Gastrocnemius medialis (tissue), 4 donors: ENCODE measurements at places on chromosomes 7 and 10.

DNA sequence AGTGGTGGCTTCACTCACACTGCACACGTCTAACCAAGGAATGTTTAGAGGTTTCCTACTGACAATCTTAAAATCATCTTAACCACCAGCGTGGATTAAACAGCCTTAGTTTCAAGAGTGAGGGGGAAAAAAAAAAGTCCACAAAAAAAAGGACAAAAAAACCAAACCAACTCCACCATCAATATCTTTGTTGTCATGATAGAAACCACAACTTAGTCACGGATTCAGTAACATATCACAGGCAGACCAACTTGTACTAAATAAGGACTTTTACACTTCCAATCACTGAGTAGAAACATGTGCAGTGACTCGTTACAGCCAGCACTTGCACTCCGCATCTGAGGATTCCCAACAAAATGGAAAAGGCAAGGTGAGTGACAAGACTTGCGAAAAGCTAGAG is 46.5 kb downstream of the FAM171A1 start:
- no peak for DNase-seq

DNA sequence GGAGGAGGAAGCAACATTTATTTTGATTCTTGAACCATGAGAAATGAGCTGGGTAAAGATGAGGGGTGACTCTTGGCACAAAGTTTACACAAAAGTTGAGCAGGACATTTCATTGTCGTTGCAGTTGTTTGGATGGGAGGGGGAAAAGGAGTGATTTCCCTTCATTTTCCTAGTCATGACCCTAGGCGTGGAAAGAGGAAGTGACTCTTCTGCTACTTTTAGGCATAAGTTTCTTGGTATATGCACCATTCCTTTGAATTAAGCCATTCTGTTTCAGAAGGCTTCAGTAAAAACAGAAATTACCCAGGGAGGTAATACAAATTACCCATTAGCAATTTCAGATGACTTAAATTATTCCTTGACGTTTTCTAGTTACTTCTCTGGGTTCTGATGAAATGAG is 113.9 kb upstream of the FAM171A1 start:
- no peak for DNase-seq

- no peak for DNase-seq
Measured at GRCh38 chr10:70191972-70192305, 21.6 kb upstream of the SAR1A start.

DNA sequence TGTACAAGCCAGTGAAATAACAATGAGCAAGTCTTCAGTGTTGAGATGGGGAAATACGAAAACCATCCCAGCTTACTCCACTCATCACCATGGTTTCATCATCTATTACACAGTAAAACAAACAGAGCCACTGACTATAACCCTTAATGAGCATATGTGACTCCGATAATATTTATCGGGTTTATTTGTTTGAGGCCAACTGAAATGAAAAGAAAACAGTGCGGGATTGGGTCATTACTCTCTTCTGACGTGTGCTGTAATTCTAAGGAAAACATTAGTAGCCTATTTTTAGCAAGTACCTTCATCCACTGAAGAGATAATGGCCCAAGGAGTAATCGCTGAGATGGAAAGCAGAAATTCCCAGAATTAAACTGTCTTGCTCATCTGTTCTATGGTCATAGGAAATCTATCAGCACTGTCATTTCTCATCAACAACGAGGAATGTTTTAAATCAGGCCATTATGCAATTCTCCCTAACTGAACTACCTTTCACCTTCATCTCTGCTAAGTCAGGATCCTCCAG is 716.5 kb downstream of the INHBA start:
- no peak for DNase-seq

- peak; percentile 60 for DNase-seq
Measured at GRCh38 chr10:71213127-71213621, 804 bp downstream of the UNC5B start.

- no peak for DNase-seq
Measured at GRCh38 chr7:111362506-111363054, 199.7 kb downstream of the IMMP2L start.

DNA sequence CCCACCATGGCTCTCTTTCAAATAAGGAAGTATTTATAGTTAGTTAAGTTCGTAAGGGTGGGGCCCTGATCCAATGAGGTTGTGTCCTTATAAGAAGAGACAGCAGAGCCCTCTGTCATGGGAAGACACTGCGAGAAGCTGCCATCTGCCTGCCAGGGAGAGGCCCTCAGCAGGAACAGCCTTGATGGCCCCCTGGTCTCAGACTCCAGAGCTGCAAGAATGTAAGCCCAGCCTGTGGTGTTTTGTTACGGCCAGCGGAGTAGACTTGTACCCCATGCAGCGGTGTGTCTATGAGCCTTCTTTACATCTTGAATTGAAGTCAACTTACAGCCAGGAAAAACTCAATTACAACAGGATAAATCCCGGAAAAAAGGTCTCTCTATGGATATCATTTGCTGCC is 14.3 kb upstream of the LARP4B start:
- DNase-seq, result no peak

DNA sequence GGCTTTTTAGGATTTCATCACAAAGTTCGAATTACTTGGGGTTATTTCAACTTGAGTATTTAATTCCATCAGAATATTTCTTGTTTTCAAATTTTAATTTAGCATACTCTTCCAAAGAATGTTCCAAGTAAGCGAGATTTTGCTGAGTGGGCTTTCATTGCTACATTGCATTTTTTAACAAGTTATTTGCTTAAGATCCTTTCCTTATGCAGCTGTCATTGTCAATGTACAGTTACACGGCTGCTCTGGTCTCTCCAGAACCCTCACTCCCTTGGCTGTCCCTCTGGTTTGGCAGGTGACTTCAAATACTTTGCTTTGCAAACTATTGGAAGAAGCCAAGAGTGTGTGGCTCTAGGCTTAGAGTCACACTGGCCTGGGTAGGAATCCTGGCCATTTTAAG is 80.0 kb downstream of the CFAP58 start:
- DNase-seq, result no peak

- DNase-seq, result no peak
Measured at GRCh38 chr10:14588084-14588937, 186.4 kb downstream of the FAM107B start.

DNA sequence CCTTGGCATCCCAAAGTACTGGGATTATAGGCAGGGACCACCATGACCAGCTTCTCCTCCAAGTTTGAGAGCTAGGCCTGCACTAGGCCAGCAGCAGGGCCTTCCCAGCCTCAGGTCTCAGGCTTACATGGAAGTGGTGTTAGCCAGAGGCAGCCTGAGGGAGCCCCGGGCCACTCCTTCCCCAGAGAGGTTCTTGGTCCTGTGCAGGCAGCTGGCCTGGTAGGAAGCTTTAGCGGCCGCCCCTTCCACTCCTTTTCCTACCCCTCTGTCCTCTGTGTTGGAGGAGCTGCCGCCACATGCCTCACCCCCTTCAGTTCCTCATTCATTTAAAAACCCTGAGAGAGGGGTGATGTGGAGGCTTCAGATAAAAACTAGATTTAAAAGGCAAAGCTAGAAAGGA is 40.3 kb downstream of the TSPAN15 start:
- DNase-seq, result peak; percentile 11

- no peak for DNase-seq
Measured at GRCh38 chr7:3010161-3010560, 33.5 kb downstream of the CARD11 start.
